ENCODE measurements at places on chromosomes 3 and 15.
A peak's percentile ranks its signal among the peaks of the same experiment; 100 is the strongest.

DNA sequence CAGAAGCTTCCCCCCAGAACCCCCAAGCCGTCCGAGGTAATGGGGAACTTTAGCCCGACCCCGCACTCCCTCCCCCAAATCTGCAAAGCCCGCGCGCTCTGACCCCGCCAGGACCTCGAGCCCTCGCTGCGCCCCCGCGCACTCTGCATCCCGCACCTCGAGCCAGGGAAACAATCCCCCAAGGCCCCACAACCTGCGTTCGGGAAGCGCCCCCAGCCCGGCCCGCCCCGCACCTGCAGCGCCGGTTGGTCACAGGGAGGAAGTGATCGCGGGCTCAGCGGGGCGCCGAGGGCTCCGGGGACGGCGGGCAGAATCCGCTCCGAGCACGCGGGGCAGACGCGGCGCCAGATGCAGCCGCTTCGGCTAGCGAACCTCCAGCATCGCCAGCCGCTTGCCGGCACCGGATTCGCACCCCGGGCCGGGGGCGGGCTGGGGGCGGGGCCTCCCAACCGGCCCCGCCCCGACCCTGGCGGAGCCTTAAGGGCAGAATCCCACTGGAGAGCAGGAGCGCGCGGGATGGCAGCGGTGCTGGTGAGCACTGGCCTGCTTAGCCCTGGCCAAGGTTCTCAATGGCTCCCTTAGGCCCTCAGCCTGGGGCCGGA, at the start of gene CAMKV:
CAMKV (minus strand) TSS at position 382 of the 602 bp plus-strand sequence. CDS start 7,518 bp downstream, outside the sequence.
- DNase-seq, result peak; percentile 63

- DNase-seq, result no peak
These were observed 9.2 kb upstream of the TRAK1 start for GRCh38 chr3:42081838-42082473.

- DNase-seq, result peak; percentile 90
These were observed 45.1 kb downstream of the SEMA5B start for GRCh38 chr3:122982216-122983185.

GRCh38 chr3:142003291-142003690, 126.8 kb downstream of the ATP1B3 start:
- no peak for DNase-seq

- DNase-seq, result peak; percentile 29
These were observed 135.7 kb upstream of the IL12A start for GRCh38 chr3:159852821-159853505.

GRCh38 chr15:77853910-77854309, 221.2 kb upstream of the LINGO1 start:
- DNase-seq, result no peak

Measured in WERI-Rb-1 (cell line).